ENCODE measurements at places on chromosomes 2 and 18.

DNA sequence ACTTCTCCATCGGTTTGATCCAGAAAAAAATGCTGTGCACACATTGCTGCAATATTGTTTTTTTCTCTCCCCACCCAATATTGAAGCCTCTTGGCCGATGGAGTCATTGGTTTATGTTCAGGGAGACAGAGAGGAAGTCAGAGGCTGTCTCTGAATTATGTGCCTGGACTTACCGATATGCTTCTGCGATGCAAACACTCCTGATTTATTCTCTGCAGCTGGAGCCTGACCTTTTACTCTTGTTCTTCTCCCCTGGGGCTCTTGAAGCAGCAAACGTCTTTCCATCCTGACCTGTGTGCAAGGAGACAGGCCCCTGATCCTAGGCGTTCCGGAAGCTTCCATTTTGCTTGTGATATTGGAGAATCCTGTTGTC, 99.6 kb downstream of the PTGR3 start:
- DNase-seq = no peak

DNA sequence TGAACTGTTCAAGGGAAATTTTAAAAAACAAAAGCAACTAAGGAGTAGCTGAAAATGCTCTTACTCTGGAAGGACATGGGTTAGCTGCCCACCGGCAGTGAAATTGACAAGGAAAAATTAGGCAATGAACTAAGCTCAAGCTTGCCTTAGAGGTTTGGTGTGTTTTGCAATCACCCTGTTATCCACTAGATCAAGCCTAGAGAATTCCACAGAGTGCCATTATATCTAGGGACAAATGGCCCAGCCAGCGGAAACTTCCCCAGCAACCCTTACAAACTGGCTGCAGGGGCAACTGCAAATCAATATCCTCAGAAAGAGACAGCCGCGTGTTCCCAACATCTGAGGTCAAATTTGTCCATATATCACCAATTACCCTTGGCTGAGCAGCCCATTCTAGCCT, 258.2 kb downstream of the SP3 start:
- no peak for DNase-seq

DNA sequence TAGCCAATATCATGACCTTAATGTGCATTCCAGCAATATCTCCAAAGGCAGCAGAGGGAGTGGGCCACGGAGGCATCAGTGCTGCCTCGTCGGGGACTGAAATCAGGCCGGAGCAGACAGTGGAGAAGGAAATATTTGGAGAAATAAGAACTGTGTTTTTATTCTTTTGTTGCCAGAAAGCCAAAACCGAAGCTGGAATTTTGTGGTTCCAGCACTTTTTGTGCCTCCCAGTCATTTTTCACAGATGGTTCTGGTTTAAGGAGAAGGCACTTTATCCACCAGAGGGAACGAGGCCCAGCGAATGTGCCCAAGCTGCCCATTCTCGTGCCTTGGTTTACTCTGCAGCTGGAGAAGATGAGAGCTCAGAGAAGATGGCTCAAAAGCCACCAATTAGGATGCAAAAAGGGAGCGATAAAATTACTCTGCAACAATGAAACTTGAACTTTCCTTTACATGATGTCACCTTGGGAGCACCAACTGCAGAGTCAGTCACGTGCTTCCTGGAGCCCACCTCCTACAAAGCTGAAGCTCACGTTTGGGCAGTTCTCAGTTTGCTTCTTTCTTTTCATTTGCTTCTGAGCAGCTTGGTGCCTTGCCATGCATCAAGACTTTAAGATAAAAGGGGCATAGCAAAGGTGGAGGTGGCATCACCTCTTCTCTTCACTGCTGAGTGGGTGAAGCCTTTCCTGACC, 288.7 kb downstream of the LPIN1 start:
- DNase-seq = no peak

DNA sequence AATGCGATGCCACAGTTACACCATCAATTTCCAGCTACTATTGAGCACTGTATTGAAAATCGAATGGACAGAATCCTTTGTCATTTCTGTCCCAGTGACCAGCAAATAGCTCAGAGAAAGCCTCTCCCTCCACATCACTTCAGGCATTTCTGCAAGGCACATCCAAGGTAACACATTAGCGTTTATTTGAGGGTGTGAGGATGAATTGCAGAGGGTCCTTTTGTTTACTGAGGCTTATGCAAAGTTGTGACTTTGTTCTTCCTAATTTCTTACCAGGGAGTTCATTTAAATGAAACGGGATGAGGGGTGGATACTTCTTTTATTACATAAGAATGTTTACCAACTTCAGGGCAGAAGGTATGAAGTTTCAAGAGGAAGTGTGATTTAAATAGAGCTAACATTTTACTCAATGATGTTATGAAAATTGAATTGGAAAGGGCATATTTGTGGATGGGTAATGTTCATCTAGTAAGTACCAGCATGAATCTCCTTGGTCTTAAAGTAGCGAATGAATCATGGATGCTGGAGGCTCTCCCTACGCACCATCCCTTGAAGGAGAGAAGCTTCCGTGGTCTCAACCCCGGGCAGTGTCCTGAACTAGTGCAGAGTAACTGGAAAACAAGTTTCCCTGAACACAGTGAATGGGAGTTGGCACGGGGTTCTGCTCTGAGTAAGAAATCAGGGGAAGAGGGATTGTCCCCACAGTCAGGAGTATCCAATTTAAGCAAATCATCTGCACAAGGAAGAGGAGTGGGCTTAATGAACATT, 756.5 kb downstream of the GALR1 start:
- DNase-seq = no peak

DNA sequence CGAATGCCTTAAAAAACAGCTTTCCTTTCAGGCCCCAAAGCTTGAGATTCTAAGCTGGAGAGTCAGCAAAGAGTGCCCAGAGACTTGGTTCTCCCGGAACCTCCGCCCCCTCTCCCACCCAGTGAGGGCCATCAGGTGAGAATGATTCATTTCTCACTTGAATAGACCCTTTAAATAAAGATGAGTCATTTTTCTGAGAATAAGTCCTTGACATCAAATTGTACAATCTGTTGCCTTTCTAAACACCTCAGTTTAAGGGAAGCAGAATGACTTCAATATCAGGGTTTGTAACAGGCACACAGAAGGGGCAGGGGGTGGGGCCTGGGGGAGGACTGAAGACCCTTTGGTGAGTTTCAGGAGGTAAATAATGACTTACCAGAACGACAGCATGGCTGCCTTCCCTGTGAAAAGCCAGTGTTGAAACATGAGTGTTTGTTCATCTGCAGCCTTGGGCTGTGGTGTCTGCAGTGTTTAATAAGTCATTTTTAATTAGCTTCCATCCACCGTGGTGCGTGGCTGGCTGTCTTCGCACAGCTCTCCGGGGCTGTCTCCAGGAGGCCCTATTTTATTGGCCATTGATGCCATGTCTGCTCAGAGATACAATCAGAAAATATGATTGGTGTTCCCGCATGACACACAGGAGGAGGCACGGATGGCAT, 134.9 kb upstream of the ZNF236 start:
- DNase-seq = no peak

- no peak for DNase-seq
These were observed 7.2 kb upstream of the ACKR3 start for GRCh38 chr2:236562434-236562833.

DNA sequence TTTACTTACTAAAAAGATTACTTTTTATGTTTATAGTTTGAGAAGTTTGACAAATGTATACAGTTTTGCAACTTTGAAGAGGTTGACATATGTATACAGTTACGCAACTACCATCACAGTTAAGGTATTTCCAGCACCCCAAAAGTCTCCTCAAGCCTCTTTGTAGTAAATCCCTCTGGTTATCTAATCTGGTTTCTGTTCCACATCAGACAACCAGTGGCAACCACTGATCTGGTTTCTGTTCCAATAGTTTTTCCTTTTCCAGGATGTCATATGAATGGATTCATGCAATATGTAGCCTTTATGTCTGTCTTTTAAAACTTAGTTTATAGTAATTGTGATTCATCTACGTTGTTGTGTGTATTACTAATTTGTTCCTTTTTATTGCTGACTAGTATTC, 23.5 kb downstream of the IFIH1 start:
- no peak for DNase-seq

DNA sequence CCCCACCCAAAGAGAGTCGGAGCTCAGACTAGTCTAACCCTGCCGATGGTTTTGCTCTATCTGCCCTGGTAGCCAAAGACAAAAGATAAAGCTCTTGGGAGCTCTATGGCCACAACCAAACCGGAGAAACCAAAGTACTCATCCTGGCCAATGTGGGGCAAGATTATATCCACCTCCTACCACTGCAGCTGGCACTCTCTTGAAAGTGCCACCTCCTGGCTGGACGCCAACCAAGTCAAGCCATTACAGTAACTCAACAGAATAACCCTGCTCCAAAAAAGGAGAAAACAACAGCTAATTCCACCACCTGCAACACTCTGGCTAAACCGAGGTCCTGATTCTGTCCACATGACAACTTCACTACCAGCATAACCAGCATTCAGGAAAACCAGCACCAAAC, 57.6 kb downstream of the SESTD1 start:
- DNase-seq = no peak

DNA sequence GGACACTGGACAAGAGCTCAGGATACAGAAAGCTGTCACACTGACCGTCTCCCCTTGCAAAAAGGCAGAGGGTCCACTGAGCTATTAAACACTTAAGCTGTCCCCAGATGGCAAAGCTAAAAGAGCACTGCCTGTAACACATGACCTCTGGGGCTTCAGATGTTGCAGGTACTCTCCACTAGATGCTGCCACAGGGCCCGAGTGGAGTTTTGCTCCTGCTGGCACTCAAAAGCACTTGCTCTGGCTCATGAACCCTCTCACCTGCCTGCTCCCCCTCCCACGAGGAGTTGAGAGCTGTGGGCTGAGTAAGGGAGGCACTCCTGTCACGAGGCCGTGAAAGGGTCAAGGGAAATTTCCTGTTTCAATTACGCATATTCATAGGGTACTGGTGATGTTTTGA, 227.9 kb downstream of the PRKCE start:
- no peak for DNase-seq

GRCh38 chr18:42011053-42011452, 56.0 kb downstream of the PIK3C3 start:
- no peak for DNase-seq

DNA sequence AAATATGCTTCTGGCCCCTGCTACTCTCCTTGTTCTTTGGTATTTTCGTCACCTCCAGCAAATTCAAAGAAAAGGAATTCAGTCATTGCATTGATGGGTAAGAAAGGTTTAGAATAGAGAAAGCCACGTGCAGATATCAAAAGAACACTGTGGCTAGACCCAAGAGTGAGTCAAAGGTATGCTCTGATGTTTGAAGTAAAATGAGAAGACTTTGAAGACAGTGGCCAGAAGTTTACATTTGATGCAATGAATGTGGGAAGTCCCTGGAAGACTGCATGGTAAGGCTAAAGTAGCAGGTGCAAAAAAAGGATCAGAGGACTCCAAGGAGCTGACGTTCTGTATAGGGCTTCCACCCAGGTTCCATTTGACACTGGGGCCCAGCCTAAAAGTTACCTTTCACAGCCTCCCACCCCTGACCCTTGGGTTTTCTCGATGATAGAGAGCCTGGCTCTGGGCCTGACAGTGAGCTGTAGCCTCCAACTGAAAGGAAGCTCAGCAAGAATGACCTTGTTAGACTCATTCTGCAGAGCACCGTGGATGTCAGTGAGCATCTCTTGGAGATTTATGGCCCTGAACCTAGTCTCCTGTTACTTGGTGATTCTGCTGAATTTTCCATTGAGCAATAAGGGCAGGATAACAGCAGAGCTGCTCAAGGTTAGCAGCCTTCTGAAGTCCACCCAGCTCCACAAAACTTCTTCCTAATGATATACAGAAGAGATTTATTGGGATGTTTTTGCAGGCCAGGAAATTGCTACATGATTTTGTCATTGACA, 223.7 kb upstream of the RBBP8 start:
- peak; percentile 49 for DNase-seq

- DNase-seq = no peak
These were observed 392.2 kb downstream of the CDH7 start for GRCh38 chr18:66143029-66143428.

DNA sequence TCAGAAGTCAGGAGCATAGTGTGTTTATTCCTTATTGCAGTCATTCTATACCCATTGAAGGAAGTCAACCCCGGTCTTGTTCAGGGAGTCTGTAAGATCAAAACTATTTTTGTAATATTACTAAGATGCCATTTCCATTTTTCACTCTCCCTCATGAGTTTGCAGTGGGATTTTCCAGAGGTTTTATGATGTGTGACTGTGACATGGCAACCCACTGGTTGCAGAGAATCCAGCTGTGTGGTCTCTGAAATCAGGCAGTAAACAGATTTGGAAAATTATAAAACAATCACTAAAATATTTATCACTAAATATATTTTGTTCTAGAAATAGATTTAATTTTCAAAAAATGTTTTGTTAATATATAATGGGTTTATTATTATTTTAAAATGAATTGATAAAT, 38.1 kb downstream of the DLGAP1 start:
- DNase-seq = no peak

- DNase-seq = no peak
These were observed 31.0 kb downstream of the GLI2 start for GRCh38 chr2:120766470-120767351.

GRCh38 chr2:170585067-170585466, 130.1 kb upstream of the SP5 start:
- no peak for DNase-seq

GRCh38 chr2:83742117-83742782, 716.8 kb downstream of the SUCLG1 start:
- peak; percentile 34 for DNase-seq

GRCh38 chr2:219408204-219408603, 10.0 kb upstream of the DES start:
- DNase-seq = no peak

- DNase-seq = peak; percentile 62
These were observed 107.8 kb downstream of the TANC1 start for GRCh38 chr2:159076241-159076640.

- no peak for DNase-seq
These were observed 3.0 kb downstream of the ZNF516 start for GRCh38 chr18:76491776-76492668.

DNA sequence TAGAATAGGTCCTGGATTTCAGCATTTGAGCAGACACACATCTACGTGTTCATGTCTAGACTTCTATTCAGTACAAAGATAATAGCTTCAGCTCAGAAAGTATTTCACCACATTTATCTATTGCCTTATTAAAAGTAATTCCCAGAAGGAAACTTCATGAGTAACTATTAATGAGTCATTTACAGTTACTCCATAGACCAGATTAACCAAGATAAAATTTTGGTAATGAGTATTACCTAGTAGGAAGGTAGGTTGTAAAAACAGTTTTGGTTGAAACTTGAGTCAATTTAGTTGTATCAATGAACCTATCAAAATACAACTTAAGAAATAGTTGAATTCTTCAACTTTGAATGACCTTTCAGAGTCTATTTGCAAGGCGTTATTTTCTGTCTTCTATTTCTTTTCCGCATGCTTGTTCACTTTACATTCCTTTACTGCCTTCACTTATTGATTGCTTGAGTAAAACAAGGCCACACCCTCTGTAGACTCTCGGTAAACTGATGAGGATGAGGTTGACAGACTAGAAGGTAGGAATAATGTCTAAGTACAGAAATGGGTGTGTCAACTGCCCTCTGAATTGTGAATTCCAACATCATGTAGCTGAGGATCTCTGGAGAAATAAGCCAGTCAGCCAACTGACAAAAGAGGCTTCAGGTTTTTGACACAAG, 1165.6 kb upstream of the ZEB2 start:
- no peak for DNase-seq

All from fibroblast of skin of left quadriceps (primary cell).